ENCODE measurements at places on chromosomes 2 and 18. TPM values are rescaled to one million over a fixed set of nuclear protein-coding genes. Genes with fewer than 3 reads are reported as not detected.

GRCh38 chr2:30237239-30237965 lies 6.1 kb downstream of the LBH start:
- peaks cover 85% of the 10 kb centered on the region for H3K4me1 ChIP-seq
- H3K27ac ChIP-seq: peak overlapping the region; percentile 98
- no peaks in the 10 kb centered on the region for H3K27me3 ChIP-seq

SMAD2 gene
- total RNA-seq: 137 TPM

GRCh38 chr2:173623438-173624319 lies 269.0 kb downstream of the CDCA7 start:
- H3K27ac ChIP-seq: no peak overlapping the region
- H3K27me3 ChIP-seq: peaks cover 4% of the 10 kb centered on the region
- H3K4me1 ChIP-seq: no peaks in the 10 kb centered on the region
- no peak for DNase-seq
- H3K4me3 ChIP-seq: no peak overlapping the region

- peaks cover 62% of the 10 kb centered on the region for H3K4me1 ChIP-seq
- H3K36me3 ChIP-seq: peaks cover 32% of the 10 kb centered on the region
- H3K27me3 ChIP-seq: no peaks in the 10 kb centered on the region
- H3K27ac ChIP-seq: peak overlapping the region; percentile 99
- peak overlapping the region; percentile 24 for H3K4me3 ChIP-seq
Measured at GRCh38 chr2:210474776-210475175, 1.8 kb downstream of the LANCL1 start.

APCDD1 gene
- not detected for total RNA-seq

DNA sequence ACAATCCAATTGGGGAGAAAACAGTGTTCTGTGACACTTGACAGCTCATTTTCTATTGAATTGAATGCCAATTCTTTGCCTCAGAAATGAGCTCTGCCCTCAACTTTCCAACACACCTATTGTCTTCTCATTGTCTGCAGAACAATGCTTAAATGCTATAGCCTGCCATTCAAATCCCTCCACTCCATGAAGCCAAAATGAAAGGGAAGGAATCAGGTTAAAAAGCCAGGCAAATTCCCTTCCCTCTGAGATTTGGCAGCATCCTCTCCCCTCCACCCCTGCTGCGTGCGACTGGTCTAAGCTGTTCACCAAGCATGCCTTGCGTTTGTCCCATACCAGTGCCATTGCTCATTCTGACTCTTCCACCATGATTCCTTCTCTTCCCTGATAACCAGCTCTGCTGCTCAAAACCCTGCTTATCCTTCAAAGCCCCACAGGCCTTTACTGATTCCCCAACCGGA lies 32.4 kb upstream of the TMEM131 start:
- no peak overlapping the region for H3K27ac ChIP-seq
- no peaks in the 10 kb centered on the region for H3K36me3 ChIP-seq
- peaks cover 43% of the 10 kb centered on the region for H3K4me1 ChIP-seq
- H3K27me3 ChIP-seq: peaks cover 3% of the 10 kb centered on the region
- H3K4me3 ChIP-seq: no peak overlapping the region
- no peak for DNase-seq

CHN1 gene
- total RNA-seq: 1.8 TPM

GRCh38 chr2:218567797-218568189 lies 358 bp downstream of the USP37 start:
- H3K36me3 ChIP-seq: peaks cover 49% of the 10 kb centered on the region
- H3K27ac ChIP-seq: peak overlapping the region; percentile 99
- peak overlapping the region; percentile 95 for H3K4me3 ChIP-seq
- H3K27me3 ChIP-seq: no peaks in the 10 kb centered on the region

TTN gene
- total RNA-seq: 28.1 TPM

GRCh38 chr2:176781570-176782217 lies 430.9 kb upstream of the HNRNPA3 start:
- H3K27ac ChIP-seq: peak overlapping the region; percentile 7
- H3K4me1 ChIP-seq: peaks cover 8% of the 10 kb centered on the region
- no peak for DNase-seq
- H3K36me3 ChIP-seq: no peaks in the 10 kb centered on the region
- H3K27me3 ChIP-seq: no peaks in the 10 kb centered on the region

DNA sequence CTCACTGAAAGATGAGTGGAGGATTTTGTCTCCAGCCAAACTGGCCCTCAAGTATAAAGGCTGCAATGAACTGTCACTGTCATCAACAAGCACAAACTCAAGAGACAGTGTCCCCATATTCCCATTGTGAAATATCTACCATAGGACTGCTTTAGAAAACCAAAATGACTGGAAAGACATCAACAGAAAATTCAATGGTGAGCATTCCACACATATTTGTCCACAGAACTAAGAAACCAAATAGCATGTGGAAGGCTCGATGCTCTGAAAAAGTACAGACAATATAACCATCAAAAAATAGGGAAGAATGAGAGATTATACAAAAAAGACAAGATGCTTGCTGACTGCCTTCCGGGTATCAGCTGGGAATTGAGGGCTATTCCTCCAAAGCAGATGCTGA lies 37.6 kb downstream of the TGFBRAP1 start:
- H3K4me1 ChIP-seq: peaks cover 5% of the 10 kb centered on the region
- no peaks in the 10 kb centered on the region for H3K27me3 ChIP-seq
- no peak overlapping the region for H3K4me3 ChIP-seq

GRCh38 chr2:83143946-83144345 lies 1315.1 kb downstream of the SUCLG1 start:
- no peaks in the 10 kb centered on the region for H3K4me1 ChIP-seq
- no peak overlapping the region for H3K27ac ChIP-seq
- H3K36me3 ChIP-seq: no peaks in the 10 kb centered on the region
- no peak for DNase-seq

PCARE gene
- not detected for total RNA-seq

DNA sequence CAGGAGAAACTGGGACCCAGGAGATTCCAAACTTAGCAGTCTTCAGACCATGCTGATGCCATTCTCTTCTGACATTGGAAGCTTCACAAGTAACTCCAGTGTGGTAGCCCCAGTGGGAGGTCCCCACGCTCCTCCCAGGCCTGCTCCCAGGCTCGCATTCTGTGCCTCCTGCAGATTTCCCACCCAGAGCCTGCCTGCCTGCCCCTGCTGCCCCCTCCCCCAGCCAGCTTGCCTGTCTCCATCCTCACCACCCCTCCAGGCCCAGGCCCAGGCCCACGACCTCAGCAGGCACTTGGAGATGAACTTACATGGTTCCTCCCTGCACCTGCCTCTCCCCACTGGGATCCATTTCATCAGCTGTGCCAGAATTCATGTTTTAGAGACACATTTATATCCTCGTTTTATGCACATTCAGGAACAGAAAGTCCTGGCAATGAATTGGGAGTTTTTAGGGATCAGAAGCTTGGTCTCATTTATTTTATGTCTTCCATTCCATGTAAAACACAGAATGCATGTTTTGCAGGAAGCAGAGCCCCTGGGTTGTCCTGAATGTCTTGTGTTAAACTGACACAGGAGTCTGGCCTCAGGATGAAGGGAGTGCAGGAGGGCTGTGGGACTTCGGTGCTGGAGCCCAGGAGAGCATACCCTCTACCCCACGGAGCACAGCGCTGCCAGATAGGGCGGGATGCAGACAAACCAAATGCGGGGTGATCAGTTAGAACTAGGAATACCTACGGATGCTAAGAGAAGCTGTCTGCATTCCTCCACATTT lies 150.5 kb downstream of the SNTG2 start:
- no peak overlapping the region for H3K4me3 ChIP-seq
- peaks cover 3% of the 10 kb centered on the region for H3K4me1 ChIP-seq
- H3K36me3 ChIP-seq: peaks cover 8% of the 10 kb centered on the region
- no peak overlapping the region for H3K27ac ChIP-seq
- H3K27me3 ChIP-seq: no peaks in the 10 kb centered on the region

- H3K27ac ChIP-seq: no peak overlapping the region
- peaks cover 3% of the 10 kb centered on the region for H3K36me3 ChIP-seq
- no peak overlapping the region for H3K4me3 ChIP-seq
Measured at GRCh38 chr2:176664478-176664877, 395.2 kb downstream of the MTX2 start.

HSPD1 gene
- 140 TPM for total RNA-seq
